GM23248 (cell line): ENCODE measurements at places on chromosomes 1 and 21. TPM values are rescaled to one million over a fixed set of nuclear protein-coding genes. Genes with fewer than 3 reads are reported as not detected.

KCNAB2 gene
- 3.5 and 4.8 TPM in 2 replicates for total RNA-seq

LY9 gene
- total RNA-seq: not detected in 2 replicates

VSIG8 gene
- not detected in 2 replicates for total RNA-seq

EFNA3 gene
- 1.4 and 3.0 TPM in 2 replicates for total RNA-seq

NOTCH2 gene
- total RNA-seq: 136 and 150 TPM in 2 replicates

SPRR2A gene
- total RNA-seq: not detected in 2 replicates

ATP1A4 gene
- not detected in 2 replicates for total RNA-seq

TAF13 gene
- total RNA-seq: 166 and 197 TPM in 2 replicates

RGS4 gene
- total RNA-seq: 27.9 and 42.9 TPM in 2 replicates

GBP4 gene
- not detected in 2 replicates for total RNA-seq

FBXO2 gene
- 1.1 and 3.7 TPM in 2 replicates for total RNA-seq

SPATA46 gene
- total RNA-seq: not detected in 2 replicates

VANGL2 gene
- total RNA-seq: not detected in 2 replicates

PLA2G5 gene
- not detected in 2 replicates for total RNA-seq
